ENCODE measurements at places on chromosomes 12 and 14.

- no peak for DNase-seq
Observed at GRCh38 chr14:65804439-65805112, 392.0 kb downstream of the FUT8 start.

DNA sequence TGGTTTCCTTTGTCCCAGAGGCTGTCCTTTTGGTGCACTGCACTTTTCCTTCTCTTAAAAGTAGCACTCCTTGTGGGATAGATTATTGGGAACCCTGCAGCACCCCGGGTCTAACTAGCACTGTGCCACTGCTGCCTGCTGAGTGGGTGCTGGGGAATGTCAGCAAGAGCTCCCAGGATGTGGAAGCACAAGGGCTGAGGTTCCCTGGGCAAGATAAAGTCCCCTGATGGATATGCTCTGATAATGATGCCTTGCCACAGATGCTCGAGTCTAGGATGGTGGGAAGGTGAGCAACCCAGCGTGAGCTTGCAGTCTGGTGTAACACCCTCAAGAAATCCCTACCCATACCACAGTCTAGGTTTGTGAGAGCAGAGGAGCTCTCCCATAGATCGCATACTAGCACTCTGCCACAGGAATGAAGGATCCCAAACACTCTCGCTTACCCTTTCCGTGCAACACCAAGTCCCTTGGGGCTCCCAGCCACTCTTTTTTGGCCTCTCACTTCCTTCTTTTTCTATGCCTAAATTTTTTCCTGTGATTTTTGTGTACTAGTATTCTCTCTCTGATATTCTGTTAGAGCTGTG, 32.6 kb downstream of the USP15 start:
- no peak for DNase-seq

- DNase-seq = no peak
Observed at GRCh38 chr12:4555804-4556203, 6.2 kb upstream of the DYRK4 start.

GRCh38 chr12:46921048-46921763, 95.4 kb upstream of the SLC38A4 start:
- DNase-seq = no peak

DNA sequence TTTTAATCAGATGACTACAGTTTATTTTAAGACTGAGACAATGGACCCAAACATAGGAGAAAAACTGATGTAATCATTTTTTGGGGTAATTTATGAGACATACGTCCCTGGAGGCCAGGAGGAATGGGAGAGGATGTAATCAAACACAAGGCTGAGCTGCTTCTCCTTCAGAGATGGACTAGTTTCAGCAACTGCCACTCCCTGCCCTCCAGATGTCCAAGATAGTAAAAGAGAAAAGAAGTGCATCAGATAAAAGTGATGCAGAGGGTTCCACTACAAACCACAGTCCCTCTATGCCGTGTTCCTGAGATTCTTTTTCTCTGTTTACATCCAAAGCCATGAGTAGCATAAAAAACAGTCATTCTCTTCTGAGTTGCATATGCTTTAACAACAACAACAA, 101.1 kb downstream of the DACT1 start:
- no peak for DNase-seq

DNA sequence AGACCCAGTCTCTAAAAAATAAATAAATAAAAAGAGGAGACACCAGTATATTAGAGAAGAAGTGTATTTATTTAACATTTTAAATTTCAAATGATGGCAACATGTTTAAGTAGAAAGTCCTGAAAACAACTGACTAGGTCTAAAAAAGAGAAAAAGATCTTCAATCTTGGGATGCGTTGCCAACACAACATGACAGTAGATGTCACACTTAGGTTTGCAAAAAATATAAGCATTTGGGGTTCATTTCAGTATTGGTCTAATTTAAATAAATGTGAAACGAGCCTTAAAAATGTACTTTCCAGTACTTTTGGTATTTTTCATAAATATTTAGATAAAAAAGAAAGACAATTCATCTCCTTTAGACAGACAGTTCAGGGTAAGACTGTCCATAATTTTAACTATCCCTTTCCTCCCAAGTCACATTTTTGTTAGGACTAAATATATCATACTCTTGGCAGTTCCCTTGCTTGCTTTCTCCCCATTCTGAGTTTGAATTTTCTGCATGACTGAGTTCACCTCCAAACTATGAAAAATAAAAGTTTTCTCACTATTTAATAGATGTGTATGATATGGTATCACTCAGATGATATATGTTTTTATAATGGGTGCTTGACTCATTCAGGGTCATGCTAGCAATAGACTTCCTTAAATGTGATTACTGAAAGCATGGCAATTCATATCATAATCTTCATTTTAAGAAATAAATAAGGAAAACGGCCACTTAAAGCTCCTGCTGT, 4.3 kb downstream of the C14orf93 start:
- DNase-seq = no peak

DNA sequence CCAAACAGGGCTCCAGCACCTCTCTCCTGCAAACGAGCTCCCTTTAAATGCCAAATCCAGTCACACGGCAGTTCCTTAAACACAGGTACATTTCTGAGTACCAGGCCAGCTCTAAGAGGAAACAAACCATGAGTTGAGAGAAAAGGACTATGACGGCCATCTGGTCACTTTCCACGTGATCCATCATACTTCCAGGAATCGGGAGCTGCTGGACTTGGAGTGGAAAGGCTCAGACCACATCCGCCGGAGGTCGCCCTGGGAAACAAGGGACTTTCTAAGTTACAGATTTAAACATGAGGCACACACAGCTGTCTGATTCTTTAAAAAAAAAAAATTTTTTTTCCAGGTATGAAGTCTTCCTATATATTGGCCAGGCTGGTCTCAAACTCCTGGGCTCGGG, 39.2 kb downstream of the ACADS start:
- no peak for DNase-seq

GRCh38 chr12:46264057-46264456, 4.8 kb downstream of the SLC38A1 start:
- no peak for DNase-seq

DNA sequence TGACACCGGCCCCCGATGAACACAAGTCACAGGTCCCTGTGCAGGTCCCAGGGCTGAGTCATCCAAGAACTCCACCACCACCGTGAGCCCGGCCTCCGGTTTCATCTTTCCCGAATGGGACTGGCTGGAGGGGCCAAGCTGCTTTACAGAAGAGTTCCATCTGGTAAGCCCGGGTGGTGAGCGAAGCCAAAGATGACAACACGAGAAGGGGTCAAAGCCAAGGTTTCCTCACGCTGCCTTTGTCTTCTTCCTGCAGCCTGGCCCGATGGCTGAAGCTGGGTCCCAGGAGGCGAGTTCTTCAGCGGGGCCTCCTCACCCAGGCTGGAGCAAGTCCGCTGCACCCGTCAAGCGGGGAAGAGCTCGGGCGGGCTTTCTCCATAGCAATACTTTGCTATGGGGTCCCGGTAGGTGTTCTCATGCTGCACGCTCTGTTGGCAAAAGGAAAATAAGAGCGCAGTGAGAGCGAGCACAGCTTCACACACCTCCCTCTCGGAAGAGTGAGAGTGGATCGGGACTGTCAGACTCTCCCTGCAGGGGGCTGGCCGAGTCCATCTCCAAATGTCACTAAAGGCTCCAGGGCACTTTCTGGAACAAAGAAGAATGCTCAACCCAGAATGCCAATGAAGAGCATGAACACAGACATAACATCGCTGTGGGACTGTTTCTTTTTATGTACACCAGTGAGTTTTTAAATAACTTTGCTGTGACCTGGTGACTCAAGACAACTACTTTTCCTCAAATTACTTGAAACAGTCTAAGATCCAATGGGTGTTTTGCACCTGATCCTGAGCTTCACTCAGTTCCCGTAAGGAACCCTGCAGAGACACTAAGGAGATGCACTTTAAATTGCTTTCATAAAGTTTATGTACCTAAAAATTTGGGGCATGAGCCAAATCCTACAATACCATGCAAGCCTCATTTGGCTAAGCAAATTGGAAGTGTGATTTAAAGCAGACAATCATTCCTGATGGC, 20.1 kb downstream of the SPRING1 start:
- no peak for DNase-seq

DNA sequence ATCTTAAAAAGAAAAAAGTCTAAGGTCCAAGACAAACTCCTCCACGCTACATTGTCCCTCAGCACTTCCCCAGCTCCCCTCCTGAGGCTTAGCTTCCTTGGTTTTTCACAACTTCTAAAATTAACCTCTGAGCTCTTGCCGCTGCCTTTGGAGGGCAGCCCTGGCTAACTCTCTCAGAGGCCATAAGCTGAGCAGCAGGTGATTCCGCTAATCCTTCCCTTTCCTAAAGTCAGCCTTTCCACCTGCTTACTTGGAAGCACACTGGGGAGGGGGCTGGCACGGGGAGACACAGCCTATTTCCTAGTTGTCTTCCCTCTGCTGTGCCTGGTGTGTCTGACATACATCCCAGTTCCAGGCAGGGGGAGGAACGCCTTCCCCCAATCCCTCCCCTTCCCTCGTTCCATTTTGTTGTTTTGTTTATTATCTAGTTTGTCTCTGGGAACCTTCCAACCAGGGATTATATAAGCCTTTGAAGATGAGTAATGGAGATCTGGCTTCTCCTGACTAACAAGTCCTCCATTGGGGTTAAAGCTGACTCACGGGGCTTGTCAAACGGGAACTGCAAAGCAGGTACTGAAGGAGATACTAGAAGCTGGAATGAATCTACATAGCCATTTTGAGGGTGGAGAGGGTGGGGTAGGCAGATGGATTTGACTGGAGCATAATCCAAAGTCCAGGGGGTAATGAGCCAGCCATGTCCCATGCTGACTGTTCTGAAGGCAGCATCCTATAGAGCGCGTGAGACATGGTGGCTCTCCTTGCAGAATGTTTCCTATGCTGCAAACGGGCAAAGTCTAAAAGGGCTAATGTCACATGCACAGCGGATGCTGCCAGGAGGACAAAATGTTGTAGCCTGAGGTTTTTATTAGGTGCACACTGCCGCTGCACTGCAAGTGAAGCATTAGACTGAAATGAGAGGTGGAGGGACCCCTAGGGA, 230.8 kb downstream of the FOXN3 start:
- DNase-seq = no peak

Measured in H9 (cell line).